ENCODE measurements at places on chromosomes 16 and 17.

DNA sequence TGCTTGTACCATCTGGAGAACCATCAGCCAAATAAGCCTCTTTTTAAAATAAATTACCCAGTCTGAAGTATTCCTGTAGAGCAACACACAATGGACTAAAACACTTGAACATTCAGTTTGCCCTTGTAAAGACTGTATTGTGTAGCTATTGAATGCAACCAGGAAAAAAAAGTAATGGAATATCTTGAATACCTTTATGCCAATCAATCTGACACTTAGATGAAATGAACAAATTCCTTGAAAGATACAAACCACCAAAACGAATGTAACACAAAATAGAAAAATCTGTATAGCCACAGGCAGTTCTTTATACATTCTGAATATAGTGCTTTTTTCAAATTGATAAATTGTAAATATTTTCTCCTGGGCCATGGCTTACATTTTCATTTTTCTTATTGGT lies 63.3 kb upstream of the KCNJ16 start:
- no peak for DNase-seq

GRCh38 chr17:68676856-68677255 lies 75.7 kb upstream of the FAM20A start:
- DNase-seq: no peak

- peak; percentile 84 for DNase-seq
Observed at GRCh38 chr16:69150146-69150865, 17.9 kb downstream of the UTP4 start.

DNA sequence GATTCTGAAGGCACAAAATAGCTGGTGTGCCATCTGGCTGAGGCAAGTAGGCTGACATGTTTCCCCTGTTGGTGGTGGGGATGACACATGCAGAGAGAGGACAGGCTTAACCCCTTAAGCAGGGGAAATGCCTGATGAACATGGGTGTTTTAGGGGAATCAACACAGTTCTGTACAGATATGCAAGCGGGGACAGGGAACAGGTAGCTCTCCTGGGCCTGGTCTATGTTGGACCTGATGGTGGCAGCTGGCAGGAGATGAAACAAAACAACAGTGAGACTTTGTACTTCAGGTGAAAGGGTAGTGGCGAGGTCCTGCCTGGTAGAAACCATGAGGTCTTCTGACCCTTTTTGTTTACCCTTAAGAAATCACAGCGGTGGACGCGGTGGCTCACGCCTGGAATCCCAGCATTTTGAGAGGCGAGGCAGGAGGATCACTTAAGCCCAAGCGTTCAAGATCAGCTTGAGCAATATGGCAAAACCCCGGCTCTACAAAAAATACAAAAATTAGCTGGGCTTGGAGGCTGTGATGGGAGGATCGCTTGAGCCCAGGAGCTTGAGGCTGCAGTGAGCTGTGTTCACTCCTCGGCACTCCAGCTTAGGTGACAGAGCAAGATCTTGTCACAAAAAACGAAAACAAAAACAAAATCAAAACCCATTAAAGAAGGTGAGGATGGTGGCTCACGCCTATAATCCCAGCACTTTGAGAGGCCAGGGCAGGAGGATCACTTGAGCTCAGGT lies 10.5 kb downstream of the OR1F1 start:
- DNase-seq: no peak

DNA sequence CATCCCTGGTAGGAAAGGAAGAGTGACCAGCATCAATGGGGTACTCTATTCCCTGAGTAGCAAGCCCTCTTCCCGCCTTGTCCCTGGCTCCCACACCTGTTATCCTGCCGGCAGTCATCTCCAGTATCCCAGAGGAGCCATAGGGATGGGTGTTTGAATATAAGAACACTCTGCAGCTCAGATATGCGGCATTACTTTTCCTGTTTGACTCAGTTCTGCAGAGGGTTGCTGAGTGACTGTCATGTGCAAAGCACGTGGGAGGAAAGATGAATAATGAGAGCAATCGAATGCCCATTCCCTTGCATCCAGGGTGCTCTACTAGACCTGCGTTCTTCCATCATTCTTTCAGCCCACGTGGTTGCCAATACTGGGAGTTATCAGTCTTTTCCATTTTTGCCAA lies 115.1 kb downstream of the PRKCB start:
- DNase-seq: peak; percentile 4

DNA sequence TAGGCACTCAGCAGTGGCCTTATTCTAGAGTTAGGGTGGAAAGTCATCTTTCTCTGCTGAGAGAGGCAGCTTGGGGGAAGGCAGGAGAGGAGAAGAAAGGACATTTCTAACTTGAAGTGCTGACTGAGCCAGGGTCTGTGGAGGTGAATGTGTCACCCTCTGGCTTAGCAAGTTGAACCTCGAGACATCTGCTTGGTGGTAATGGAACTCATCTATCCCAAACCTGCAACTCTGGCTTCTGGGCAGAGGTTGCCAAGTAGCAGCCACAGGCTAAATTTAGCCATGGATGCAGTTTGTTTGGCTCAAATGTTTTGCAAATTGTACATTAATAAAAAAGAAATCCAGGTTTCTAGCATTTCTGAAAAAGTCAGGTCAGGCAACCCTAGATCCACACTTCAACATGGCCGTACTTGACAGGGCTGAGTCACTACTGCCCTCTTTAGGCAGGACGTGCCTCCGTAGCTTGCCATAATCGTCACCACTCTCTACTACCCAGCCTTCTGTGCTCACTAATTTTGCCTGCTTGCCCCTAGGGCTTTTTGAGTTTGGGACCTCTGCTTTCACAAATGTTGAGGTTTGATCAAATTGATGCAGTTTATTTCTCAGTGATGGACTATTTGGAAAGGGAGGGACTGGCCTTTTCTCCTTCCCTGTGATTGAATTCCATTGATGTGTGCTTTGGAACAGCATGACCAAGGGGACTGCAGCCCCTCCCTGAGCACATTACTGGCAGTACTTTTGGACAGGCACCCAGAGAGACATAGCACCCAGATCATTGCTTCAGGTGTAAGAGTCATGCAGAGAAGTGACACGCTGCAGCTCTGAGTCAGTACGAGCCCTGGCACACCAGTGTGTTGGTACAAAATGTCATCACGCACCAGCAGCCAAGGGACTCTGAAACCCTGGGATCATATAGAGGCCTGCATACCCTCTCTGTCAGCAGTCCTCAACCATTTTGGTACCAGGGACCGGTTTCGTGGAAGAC lies 5.2 kb downstream of the CDH13 start:
- DNase-seq: peak; percentile 27

DNA sequence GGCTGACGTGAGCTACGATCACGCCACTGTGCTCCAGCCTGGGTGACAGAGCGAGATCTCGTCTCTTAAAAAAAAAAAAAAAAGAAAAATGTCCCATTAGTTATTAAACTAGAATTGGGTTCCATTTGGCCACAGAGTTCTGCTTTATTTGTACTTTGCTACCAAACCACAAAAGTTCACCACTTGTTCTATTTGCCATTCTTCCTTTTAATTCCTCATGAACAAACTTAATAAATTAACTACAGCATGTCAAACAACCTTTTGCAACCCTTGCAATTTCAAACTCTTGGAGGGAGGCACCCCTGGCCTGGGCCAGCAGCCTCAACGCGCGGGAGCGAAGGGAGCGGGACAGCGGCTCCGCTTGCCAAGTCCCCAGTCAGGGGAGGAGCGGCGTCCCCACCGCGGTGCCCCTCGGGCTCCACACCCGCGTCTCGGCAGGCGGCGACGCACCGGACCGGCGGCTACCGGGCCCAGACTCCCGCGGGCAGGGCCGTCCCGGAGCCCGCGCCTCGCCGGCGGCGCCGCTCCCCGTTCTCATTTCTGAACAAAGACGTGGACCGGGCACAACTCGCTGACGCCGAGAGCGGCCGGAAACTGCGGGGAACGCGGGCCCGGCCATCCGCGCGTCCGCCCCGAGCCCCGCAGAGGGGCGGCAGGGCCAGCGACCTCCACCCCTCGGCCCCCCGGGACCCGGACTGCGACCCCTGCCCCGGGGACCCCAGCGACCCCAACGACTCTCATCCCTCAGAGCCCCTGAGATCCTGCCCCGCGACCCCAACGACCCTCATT lies 775 bp downstream of the CYTH1 start:
- DNase-seq: peak; percentile 63

DNA sequence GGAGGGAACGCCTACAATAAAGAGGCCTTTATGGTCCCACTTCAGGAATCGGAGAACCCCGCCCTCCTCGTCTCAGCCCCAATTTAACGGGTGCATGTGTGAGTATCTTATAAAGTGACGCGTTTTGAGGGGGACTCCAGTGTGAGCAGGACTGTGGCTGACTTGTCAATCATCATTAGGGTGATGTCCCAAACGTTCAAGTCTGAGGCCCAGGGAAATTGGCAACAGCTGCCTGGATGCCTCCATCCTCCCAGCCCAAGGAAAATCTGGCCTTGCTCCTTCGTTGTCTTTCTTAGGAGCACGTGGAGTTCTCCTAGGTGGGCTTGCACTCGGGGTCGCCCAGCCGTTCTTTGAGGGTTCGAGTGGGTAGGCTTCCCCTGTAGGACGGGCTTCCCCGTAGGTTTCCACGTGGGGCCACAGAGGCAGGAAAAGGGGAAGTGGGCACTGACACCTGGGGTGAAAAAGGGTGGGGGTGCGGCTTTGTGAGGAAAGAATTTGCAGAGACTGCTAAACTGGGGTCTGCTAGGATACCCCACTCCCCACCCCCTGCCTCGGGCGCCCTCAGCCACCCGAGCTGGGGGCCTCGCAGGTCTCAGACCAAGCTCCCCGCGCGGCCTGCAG lies 561 bp upstream of the HERPUD1 start:
- DNase-seq: no peak

GRCh38 chr16:67241008-67241900 lies 6.0 kb downstream of the FHOD1 start:
- DNase-seq: peak; percentile 93

DNA sequence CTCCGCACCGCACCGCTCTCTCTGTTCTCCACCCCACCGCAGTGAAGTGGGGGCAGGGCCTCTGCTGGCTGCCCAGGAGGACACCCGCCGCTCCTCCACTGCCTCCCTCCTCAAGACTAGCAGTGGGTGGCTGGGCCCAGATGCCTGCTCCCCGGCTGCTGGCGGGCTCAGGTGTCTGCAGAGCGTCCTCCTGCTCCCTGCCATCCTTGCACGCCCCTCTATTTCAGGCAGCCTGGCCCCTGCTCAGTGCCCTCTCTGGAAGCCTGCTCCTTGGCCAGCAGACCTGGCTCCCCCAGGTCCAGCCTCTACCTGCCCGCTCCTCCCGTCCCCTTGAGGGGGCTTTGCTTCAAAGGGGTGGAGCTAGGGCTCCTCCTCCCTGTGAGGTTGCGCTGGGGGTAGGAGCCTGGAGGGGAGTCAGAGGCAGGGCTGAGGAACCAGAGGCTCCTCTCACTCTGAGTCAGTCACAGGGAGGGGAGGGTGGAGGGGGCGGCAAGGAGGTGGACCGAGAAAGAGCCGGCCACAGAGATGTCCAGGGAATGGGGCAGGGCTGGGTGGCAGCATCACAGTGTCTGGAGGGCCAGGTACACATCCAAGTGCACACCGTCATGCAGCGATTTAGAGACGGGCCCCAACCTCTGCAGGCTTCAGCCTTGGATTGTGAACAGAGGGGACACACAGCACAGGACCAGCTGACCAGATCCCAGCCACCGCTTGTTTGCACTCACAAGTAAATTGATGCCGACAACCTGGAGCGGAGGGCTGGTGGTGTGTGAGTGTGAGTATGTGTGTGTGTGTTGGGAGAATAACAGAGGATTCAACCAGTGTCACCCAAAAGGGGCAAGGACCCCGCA lies 9.8 kb upstream of the TMEM92 start:
- DNase-seq: peak; percentile 63

- DNase-seq: peak; percentile 80
Observed at GRCh38 chr16:3112058-3112880, at the start of gene ZNF205. Gene ZNF205 (plus strand): TSS chr16:3112586. CDS start chr16:3113431, 845 bp downstream.

DNA sequence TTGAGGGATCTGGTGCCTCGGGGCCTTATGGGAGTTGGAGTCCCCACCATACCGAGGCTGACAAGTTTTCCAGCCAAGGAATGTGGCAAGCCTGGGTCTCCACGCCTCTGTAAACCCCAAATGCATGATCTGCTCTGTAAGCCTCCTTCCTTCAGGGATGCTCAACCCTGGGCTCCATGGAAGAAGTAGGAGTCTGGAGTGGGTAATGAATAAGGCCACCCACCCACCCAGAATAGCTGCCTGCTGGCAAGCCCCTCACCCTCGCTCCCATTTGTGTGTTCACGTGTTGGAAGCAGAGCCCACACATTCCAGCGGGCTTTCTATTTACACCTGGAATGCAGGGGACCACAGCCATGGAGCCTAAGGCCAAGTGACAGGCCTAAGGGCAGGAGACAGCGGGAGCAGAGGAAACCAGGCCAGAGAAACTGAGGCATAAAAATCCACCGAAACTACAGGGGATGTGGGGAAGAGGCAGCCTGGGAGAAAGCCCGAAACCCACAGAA lies 4.4 kb downstream of the DLG4 start:
- DNase-seq: no peak

GRCh38 chr16:87661561-87661960 lies 59.3 kb downstream of the JPH3 start:
- DNase-seq: peak; percentile 54

GRCh38 chr16:1357906-1358566 lies 6.3 kb downstream of the GNPTG start:
- DNase-seq: no peak

DNA sequence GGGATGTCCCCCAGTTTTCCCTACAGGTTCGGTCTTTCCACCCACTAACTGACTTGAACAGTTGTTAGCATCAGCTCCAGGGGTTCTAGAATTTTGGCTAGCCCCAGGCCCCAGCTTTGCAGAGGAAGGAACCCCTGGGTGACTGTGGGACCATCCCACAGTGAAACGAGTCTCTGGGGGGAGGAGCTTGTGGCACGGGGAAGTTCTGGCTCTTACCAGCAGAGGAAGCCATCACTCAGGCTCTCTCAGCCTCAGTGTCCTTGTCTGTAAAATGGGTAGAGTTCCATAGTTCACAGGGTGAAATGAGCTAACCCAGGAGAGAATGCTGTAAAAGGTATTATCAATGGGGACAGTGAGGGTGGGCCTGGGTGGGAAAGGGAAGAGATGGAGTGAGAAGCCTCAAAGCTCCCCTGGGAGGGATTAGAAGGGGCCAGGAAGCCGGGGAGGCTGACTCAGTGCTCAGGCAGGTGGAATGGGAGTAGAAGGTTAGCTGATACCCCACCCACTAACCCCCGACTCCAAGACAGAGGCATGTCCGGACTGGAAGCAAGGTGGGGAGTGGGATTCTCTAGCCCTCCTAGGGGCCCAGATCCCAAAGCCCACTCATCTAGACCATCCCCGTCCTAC lies 30.9 kb upstream of the CDC42EP4 start:
- DNase-seq: peak; percentile 79

- peak; percentile 86 for DNase-seq
Observed at GRCh38 chr17:1186923-1187771, 7.4 kb upstream of the ABR start.

DNA sequence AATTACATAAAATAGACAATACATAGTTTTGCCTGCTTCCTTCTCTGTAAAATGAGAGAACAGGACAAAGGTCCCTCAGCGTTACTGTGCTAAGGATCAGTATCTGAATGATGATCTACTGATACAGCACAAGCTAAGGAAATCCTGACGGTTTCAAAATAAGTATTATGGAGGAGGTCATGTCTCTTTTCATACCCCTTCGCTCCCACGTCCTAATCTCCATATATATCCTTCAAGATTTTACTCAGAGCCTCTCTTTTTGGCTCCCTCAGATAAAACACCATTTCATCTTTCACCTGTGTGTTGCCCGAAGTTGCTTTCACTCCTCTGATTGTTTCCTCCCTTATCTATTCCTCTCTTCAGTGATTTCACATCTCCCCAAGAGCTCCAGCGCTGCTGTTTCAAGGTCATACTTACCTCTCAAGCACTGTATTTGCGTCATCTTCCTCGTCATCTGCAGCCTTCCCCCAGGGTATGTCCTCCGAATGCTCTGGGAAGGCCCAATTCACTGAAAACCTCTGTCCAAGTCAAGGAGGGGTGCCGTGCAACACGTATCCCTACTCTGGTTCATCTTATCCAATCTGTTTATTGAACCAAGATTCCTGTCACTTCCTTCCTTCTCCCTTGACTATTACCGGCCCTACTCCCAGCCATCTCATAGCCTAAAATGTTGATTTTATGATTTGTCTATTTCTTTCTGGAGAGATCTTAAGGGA lies 1.2 kb upstream of the BLTP2 start:
- DNase-seq: no peak

Data from ELR (cell line).